ENCODE measurements at places on chromosomes 4 and X.

- DNase-seq = no peak
These were observed 135.6 kb downstream of the STAG2 start for GRCh38 chrX:124097116-124097515.

GRCh38 chrX:71998836-71999509 lies 88.3 kb downstream of the NHSL2 start:
- DNase-seq = peak; percentile 31

DNA sequence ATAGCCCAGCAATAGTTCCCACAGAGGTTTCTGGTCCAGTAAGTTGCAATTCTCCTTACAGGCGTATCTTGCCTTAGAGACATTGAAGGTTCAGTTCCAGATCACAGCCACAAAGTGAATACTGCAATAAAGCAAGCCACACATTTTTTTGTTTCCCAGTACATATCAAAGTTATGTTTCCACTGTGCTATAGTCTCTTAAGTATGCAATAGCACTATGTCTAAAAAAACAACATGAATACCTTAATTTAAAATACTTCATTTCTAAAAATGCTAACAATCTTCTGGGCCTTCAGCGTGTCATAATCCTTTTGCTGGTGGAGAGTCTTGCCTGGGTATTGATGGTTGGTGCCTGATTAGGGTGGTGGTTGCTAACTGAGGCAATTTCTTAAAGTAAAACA lies 659.1 kb downstream of the GRID2 start:
- no peak for DNase-seq

GRCh38 chr4:151276787-151277562 lies at the start of gene PRSS48:
Gene PRSS48, plus strand, starts transcription at chr4:151277161. Its CDS starts 12 bp downstream, at chr4:151277173.
- peak; percentile 75 for DNase-seq

GRCh38 chrX:134688839-134689238 lies 30.6 kb upstream of the PLAC1 start:
- DNase-seq = peak; percentile 5

- DNase-seq = peak; percentile 58
These were observed 162.2 kb downstream of the DCHS2 start for GRCh38 chr4:154329268-154329868.

DNA sequence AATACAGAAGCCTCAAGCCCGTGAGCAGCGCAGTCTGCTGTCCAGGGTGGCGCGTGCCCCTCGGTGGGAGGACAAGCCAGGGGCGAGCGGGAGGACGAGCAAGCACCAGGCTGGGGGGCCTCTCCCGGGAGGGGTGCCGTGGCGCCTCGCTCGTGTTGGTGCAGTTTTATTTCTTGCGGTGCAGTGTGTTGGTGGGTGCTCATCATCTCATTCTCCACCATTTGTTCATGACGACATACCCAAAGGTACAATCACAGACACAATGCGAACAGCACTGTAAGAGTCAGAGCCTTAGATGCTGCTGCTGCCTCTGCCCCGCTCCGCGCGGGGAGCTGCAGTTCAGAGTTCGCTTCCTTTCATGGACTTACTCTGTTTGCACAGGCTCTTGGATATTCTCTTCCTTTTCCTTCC lies 30.3 kb downstream of the RGS12 start:
- no peak for DNase-seq

GRCh38 chrX:55754861-55755294 lies 37.3 kb downstream of the RRAGB start:
- no peak for DNase-seq

GRCh38 chrX:119729408-119730201 lies 28.8 kb upstream of the SOWAHD start:
- DNase-seq = peak; percentile 66

DNA sequence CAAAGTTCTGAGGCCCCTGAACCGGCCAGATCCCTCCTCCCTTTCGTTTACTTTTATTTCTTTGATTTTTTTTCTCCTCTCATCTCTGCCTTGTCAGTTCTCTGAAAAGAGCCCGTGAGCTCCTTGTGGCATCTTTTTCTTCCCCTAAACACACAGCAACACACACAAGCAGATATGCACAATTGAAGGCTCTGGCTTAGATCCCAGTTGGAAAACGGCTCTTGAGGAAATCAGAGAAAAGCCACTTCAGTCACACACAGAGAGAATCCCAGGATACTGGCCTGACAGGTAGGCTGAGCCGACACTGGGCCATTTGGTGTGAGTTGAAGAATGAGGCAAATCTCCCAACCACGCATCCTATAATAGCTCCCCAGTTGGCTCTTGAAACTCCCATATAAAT lies 12.9 kb downstream of the DIPK2B start:
- no peak for DNase-seq

- DNase-seq = no peak
These were observed 1069.4 kb upstream of the INTU start for GRCh38 chr4:126563389-126563788.

- DNase-seq = peak; percentile 74
These were observed 85.7 kb upstream of the MTM1 start for GRCh38 chrX:150482537-150483206.

GRCh38 chr4:23022032-23022431 lies 329.3 kb downstream of the GBA3 start:
- peak; percentile 94 for DNase-seq

GRCh38 chrX:91039777-91040176 lies 394.9 kb upstream of the PABPC5 start:
- DNase-seq = no peak

DNA sequence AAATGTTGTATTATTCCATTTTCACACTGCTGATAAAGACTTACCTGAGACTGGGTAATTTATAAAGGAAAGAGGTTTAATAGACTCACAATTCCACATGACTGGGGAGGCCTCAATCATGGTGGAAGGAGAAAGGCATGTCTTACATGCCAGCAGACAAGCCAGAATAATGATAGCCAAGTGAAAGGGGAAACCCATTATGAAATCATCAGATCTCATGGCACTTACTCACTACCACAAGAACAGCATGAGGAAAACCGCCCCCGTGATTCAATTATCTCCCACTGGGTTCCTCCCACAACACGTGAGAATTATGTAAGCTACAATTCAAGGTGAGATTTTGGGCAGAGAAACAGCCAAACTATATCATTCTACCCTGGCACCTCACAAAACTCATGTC lies 2535.1 kb downstream of the ARAP2 start:
- peak; percentile 28 for DNase-seq

GRCh38 chrX:143934542-143934941 lies 50.7 kb downstream of the UBE2NL start:
- DNase-seq = no peak

DNA sequence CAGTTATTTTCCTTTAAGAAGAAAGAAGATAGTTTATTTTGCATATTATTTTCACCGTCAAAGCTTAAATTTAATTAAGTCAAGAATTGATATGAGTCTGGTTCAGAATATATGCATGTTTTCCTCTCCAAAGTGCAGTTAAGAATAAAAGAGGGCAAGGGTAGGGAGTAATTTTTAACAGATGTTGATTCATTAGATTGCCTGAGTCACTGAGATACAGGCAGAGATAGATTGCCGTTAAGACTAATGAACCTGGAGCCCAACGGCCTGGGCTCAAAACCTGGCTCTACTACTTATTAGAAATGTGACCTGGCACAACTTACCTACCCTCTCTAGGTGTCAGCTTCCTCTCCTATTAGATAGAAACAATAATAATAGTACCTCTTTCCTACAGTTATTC lies 1037.4 kb upstream of the PABPC4L start:
- no peak for DNase-seq

DNA sequence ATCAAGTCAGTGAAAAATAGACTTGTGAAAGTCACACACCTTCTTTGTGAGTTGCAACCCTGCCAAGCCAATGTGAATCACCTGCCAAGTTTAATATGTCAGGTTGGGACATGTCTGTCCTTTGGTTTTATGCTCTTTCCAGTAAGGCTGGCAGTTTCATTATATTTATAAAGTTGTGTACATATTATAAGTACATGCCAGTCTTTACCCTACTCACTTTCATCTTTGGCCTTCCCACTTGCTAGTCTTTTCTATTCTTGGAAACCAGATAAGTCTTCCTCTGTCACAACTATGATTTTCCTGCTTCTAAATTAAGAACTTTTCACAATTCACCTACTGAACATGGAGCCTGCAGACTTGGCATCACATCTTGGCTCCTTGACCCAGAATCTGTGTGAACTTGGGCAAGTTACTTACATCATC lies 680.7 kb upstream of the BOD1L1 start:
- DNase-seq = no peak

DNA sequence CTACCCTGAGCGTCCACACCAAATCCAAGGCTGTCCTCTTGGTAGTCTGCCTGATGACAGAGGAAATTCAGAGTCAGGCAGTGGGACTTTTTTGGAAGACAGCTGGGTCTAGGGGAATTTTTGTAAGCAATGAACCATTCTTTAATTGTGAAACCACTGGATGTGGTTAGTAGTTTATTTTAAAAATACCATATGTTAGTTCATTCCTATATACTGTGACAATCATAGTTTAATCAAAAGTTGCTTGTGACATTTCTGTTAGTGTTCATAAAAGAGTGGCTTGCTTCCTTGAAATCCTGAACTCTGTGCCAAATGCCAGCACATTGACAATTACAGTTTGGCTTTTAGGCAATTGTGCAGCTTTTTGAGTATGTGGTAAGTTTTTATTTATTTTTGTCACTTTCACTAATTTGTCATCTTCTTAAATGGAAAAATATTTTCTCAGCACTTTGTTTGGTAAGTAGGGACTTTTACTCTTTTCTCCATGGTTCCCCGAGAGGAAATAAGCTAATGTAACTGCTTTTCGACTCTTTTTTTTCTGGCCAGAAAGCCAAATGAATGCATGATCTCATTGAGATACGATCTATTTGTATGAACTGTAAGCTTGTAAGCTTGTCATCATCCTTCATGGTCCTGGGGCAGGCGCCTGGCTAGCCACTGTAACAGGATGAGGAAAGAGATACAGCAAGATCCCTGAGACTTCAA lies 72.6 kb upstream of the SLC4A4 start:
- peak; percentile 55 for DNase-seq

- no peak for DNase-seq
These were observed 28.0 kb upstream of the CD40LG start for GRCh38 chrX:136619899-136620505.

DNA sequence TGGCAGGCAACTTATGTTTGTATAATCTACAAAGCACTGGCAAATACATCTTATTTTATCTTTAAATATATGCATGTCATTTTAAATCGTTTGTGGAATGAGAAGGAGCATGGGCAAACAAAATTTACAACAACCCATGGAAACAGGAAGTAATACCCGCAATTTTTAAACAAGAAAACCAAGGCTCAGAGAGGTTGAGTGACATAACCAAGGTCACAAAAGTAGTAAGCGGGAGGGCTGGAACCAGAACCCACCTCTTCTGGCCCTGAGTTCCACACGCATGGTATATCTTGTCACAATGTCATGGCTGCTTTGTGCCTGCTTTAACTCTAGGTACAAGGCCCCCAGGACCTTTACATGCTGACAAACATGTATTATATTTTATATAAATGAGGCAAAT lies 52.9 kb downstream of the SLC7A11 start:
- DNase-seq = no peak

DNA sequence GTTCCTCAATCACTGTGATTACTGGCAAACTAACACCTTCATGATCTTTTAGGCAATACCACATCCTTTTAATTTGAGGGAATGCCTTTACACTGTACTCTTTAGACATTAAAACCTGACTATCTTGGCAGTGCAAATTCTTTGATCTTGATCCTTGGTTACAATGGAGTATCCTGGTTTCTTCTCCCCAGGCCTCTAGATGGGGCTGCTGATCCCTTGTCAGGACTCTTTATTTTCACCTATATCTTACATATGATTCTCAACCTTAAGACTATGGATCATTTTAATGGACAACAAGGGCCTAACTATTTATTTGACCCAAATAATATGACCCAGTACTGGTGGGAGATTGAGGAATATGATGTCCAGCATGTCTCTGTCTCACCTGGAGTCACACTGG lies 1005.5 kb upstream of the INTU start:
- peak; percentile 17 for DNase-seq

DNA sequence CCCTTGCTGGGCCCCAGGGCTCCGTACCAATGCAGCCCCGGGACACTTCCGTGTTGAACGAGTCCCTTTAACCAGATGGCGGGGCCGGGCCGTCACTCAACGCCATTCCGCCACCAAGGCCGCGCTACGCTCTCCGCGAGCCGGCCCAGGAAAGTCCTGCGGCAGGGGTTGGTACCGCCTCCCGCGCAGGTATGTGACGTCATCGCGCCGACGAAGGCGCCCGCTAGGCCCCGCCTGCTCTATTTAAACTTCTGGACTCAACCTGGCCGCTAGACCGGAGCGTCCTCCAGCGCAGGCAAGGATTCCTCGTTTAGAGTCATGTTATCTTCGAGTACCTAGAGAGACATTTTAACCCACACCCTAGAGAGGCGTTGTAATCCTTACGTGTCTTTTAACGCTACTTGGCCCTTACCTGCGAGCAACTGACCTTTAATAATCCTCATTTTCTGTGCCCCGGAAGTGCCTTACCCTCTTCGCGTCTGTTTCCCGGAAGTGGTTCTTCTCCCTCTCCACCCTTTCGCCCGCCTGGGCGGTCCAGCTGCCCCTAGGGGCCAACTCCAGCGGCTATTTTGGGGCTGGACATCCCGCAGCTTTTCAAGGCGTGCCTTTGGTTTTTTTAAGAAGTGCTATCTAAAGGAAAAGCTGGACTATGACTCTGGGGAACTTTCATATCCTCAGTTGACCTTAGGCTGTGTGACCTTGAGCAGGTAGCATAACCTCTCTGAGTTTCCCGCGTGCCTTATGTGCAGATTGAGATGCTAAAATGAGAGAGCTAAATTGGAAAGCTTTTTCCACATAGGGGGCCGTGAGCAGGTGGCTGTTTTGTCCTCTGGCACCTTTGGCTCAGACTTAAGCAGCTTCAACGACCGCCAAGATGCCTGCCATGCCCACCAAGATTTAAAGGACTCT lies at the start of gene PNPLA4:
Gene PNPLA4 (minus strand): TSS at position 155 of the 909 bp plus-strand sequence. CDS start 1,294 bp downstream, outside the sequence.
- peak; percentile 94 for DNase-seq

DNA sequence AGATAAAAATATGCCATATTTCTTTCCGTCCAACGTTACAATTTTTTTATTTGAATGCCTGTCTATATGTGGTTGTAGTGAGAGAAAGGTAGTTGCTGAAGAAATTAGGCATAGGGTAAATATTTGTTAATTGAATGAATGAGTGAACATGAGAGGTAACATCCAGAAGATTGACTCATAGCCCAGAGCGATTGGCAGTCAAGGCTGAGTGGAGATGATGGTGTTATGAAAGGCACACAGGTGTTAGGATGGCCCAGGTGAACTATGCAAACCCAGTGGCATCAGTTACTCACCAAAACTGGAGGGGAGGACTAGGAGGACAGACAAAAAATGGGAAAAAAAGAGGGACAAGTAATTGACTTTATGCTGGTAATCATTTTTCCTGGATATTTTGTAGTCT lies 31.7 kb upstream of the SPRY1 start:
- no peak for DNase-seq

GRCh38 chr4:142701017-142701416 lies 145.1 kb downstream of the INPP4B start:
- DNase-seq = no peak
